ENCODE measurements at places on chromosomes 3 and 15. TPM values are rescaled to one million over a fixed set of nuclear protein-coding genes. Genes with fewer than 3 reads are reported as not detected.

- no peak for DNase-seq
These were observed 3.4 kb downstream of the SCN5A start for GRCh38 chr3:38646062-38646461.

The ARNT2 gene
- 4.1 TPM for total RNA-seq

The EFHB gene
- not detected for total RNA-seq

The RARB gene
- 22.8 TPM for total RNA-seq

The HGD gene
- not detected for total RNA-seq
